ENCODE measurements at places on chromosomes 7 and 10. TPM values are rescaled to one million over a fixed set of nuclear protein-coding genes. Genes with fewer than 3 reads are reported as not detected.

DNA sequence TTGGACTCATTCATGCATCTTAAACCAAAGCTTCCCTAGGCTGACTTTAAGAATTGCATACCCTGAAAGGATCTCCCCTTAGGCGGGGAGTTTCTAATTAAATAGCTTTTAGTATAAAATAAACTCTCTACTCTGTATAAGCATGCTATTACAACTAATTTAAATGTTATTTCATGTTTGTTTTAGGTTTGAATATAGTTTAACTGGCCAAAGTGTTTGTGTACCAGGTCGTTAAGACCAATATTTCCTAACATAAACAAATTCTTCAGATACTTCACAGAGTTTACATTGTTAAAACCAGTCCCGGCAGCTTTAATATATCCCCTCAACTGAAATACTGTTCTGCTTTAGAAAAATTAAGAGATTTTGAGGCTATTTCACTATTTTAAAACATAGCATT is 2.3 kb downstream of the GLI3 start:
- H3K4me3 ChIP-seq = peak overlapping the region; percentile 78
- H3K27ac ChIP-seq = no peak overlapping the region
- H3K4me1 ChIP-seq = peaks cover 18% of the 10 kb centered on the region

DNA sequence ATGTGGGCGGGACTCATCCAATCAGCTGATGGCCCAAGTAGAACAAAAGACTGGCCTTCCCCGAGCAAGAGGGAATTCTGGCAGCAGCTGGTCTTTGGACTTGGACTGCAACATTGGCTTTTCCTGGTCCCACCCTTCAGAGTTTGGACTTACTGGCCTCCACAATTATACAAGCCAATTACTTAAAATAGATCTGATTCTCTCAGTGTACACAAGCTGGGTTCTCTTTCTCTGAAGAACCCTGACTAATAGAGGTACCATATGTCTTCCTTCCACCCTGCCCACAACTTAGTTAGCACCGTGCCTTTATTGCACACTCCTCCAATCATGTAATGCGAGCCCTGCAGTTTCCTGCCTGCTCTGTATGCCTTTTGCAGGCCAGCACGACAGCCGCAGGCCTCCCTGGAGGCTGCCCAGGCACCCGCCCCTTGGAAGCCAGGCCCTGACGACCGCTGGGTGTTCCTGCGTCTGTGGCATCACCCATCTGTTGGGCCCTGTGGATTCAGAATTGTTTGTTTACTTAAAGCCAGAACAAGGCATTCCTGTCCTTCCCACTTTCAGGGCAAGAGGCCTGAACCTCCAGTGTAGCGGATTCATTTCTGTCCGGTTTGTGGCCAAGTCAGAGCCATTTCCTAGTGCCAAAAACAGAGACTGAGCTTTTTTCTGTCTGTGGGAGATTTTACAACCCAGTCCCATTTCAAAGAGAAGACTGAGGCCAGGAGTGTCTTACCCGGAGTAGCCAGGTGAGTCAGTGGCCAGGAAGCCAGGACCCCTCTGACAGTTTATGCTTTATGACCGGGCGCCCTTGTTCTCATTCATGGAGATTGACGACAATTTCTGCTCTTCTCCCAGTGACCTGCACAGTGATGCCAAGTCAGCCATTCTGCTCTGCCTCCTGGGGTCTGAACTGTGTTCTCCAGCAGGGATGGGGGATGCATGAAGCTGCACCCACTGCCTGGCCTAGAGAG is 968 bp upstream of the INMT start:
- peak overlapping the region; percentile 83 for H3K27ac ChIP-seq
- H3K27me3 ChIP-seq = no peaks in the 10 kb centered on the region
- H3K36me3 ChIP-seq = peaks cover 12% of the 10 kb centered on the region
- H3K4me1 ChIP-seq = peaks cover 25% of the 10 kb centered on the region

DNA sequence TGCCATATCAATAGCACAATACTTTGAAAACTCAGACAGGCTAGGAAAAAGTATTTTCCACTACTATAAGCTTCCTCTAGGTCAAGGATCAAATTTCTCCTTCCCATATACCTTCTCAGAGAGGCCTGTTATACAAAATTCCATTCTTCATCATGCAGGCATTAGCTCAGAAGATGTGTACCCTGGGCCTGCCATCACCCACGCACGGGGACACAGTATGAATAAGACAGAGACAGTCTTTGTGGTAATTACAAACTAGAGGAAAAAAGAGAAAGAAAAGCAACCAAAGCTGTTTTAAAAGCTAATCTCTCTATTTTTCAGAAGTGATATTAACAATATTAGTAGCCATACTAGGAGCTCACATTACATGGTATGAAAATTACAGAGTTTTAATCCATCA is 236.8 kb upstream of the AOAH start:
- H3K4me3 ChIP-seq = no peak overlapping the region
- no peaks in the 10 kb centered on the region for H3K4me1 ChIP-seq
- DNase-seq = no peak
- no peaks in the 10 kb centered on the region for H3K27me3 ChIP-seq
- H3K27ac ChIP-seq = no peak overlapping the region

- no peaks in the 10 kb centered on the region for H3K36me3 ChIP-seq
- no peaks in the 10 kb centered on the region for H3K4me1 ChIP-seq
- H3K27me3 ChIP-seq = no peaks in the 10 kb centered on the region
- no peak overlapping the region for H3K4me3 ChIP-seq
- no peak overlapping the region for H3K27ac ChIP-seq
Observed at GRCh38 chr10:52949899-52950298, 177.3 kb upstream of the MBL2 start.

DNA sequence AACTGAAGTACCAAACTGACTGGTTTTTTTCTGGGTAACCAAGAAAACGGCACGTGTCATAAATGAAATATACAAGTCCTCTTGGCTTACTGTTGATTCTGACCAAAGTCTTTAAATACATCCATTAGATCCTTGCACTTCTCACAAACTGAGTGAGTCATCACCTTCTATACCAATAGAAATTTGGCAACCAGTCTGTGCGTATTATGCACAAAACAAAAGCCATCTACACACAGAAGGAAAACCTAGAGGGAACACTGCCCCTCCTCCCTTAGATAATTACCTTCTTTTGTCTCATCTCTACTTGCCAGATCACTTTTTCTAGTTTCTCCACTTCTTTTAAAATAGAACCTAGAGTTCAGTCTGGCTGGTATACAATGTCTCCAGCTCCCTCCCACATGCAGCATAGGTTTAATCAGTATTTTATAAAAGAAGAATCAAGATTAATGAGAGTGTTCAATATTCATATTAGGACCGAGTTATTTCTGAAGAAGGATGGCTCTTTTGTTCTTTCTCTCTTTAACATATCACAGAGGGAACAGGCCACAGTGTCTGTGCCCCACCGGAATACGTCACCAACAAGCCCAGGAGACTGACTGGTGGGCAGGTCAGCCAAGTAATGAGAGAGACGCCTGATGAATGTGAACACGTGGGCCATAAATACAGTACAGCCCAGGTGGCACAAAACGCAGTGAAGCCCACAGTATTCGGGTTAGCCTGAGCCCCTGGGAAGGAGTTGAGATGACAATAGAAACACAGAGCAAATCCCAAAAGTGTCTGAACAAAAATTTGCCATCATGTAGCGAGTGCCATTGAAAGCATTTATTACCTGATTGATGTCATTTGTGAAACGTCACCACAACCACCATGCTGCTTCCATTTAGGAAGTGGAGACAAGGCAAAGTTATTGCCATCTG is 91.3 kb downstream of the KIAA1549 start:
- no peaks in the 10 kb centered on the region for H3K36me3 ChIP-seq
- no peaks in the 10 kb centered on the region for H3K4me1 ChIP-seq
- H3K27me3 ChIP-seq = no peaks in the 10 kb centered on the region
- H3K27ac ChIP-seq = no peak overlapping the region
- H3K4me3 ChIP-seq = no peak overlapping the region

GRCh38 chr7:74121401-74122249 is 38.0 kb downstream of the LIMK1 start:
- no peak overlapping the region for H3K4me3 ChIP-seq
- H3K27ac ChIP-seq = no peak overlapping the region

GRCh38 chr7:20030915-20031362 is 186.2 kb downstream of the MACC1 start:
- no peaks in the 10 kb centered on the region for H3K4me1 ChIP-seq
- no peaks in the 10 kb centered on the region for H3K36me3 ChIP-seq
- H3K27ac ChIP-seq = no peak overlapping the region
- no peaks in the 10 kb centered on the region for H3K27me3 ChIP-seq

- H3K4me3 ChIP-seq = no peak overlapping the region
- no peaks in the 10 kb centered on the region for H3K4me1 ChIP-seq
- no peak overlapping the region for H3K27ac ChIP-seq
Observed at GRCh38 chr10:114499116-114499515, 94.8 kb upstream of the AFAP1L2 start.

MMP21 gene
- total RNA-seq = 0.26 TPM

- no peak overlapping the region for H3K27ac ChIP-seq
- no peak for DNase-seq
- no peaks in the 10 kb centered on the region for H3K27me3 ChIP-seq
Observed at GRCh38 chr7:6315746-6316145, 43.3 kb upstream of the CYTH3 start.

- peaks cover 7% of the 10 kb centered on the region for H3K36me3 ChIP-seq
- no peaks in the 10 kb centered on the region for H3K27me3 ChIP-seq
- no peak for DNase-seq
- no peak overlapping the region for H3K27ac ChIP-seq
- no peak overlapping the region for H3K4me3 ChIP-seq
- no peaks in the 10 kb centered on the region for H3K4me1 ChIP-seq
Observed at GRCh38 chr10:5904227-5904626, 14.2 kb downstream of the FBH1 start.

SAP25 gene
- not detected for total RNA-seq

NEURL1 gene
- total RNA-seq = not detected

DNA sequence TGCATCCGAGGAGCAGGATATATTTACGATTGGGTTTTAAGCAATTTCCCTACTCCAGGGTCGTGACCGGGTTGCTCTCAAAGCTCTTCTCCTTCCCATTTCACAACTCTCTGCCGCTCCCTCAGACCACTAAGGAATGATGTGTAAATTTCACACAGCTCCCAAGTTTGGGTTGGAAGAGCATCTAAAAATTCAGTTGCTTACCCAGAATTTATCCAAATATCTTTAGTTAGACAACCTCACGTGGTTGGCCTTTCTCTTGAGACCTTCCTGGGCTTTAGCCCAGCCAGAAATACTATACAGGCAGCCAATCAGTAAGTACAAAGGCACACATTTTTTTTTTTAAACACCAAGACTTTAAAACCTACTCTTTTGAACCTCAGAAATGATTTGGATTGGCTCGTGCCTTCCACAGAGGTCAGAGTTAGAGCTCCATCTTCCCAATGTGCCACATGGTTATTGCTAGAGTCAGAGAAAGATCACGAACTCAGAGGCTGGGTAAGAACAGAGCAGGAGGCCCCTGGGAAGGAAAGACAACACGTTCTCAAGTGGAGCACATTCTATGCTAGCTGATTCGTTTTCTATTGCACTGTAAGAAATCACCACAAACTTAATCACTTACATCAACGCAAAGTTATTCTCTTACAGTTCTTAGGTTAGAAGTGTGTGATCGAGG is 335.4 kb upstream of the MGMT start:
- DNase-seq = no peak
- H3K4me3 ChIP-seq = no peak overlapping the region
- no peaks in the 10 kb centered on the region for H3K27me3 ChIP-seq
- no peaks in the 10 kb centered on the region for H3K36me3 ChIP-seq
- H3K27ac ChIP-seq = no peak overlapping the region

GRCh38 chr7:106609416-106609815 is 51.5 kb downstream of the CCDC71L start:
- H3K36me3 ChIP-seq = no peaks in the 10 kb centered on the region
- peaks cover 11% of the 10 kb centered on the region for H3K4me1 ChIP-seq
- H3K27me3 ChIP-seq = no peaks in the 10 kb centered on the region
- peak; percentile 88 for DNase-seq
- H3K27ac ChIP-seq = peak overlapping the region; percentile 30
- no peak overlapping the region for H3K4me3 ChIP-seq

AHCYL2 gene
- total RNA-seq = 7.4 TPM

- no peak overlapping the region for H3K27ac ChIP-seq
- no peaks in the 10 kb centered on the region for H3K27me3 ChIP-seq
- peaks cover 43% of the 10 kb centered on the region for H3K4me1 ChIP-seq
Observed at GRCh38 chr10:72323771-72324191, 30.9 kb downstream of the DNAJB12 start.

- no peak for DNase-seq
- H3K27ac ChIP-seq = no peak overlapping the region
- no peak overlapping the region for H3K4me3 ChIP-seq
- no peaks in the 10 kb centered on the region for H3K36me3 ChIP-seq
- H3K27me3 ChIP-seq = no peaks in the 10 kb centered on the region
Observed at GRCh38 chr7:144575456-144575855, 172.0 kb upstream of the NOBOX start.

DNA sequence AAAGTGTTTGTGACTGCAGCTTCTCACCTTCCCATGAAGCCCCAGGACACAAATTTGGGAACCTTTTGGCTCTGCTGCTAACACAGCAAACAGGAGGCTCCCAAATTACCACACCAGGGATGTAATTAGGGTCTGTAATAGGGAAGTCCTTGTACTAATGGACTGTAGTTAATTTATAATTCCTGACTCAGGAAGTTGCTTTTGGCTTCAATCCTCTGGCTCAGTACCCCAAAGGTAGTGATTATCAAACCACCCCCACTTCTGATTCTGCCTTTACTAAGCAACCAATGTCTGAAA is 3.8 kb upstream of the MALSU1 start:
- no peaks in the 10 kb centered on the region for H3K27me3 ChIP-seq
- H3K36me3 ChIP-seq = no peaks in the 10 kb centered on the region

DNA sequence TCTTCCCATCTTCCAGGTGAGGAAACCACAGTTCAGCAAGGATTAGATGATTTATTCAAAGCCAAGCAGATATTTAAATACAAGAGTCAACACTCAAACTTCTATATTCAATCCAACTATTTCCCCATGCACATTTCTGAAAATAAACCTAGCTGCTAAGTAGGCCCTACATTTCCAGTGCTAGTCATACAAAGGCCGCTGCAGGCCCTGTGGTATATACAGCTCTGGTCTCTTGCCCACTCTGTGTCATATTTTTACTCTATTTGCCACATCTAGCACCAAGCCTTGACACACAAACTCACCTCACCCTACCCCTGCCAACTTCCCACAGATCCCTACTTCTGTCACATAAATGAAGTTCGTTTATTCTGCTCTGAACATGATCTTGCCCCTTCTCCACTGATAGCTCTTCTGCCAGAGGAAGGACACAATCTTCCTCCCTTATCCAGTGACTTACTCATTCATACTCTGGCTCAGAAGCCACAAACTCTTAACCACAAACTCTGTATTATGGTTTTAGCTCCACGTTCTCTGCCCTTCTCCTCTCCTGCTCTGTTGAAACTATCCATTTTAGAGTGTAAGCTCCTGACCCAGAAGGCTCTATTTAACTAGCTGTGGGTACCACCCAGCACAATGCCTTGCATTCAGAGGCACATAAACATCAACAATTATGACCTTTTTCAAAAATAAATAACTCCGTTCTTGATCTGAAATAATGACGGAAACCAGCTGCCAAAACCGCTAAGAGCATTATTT is 180.7 kb downstream of the CPEB3 start:
- peak; percentile 80 for DNase-seq
- no peak overlapping the region for H3K4me3 ChIP-seq
- no peak overlapping the region for H3K27ac ChIP-seq
- no peaks in the 10 kb centered on the region for H3K27me3 ChIP-seq
- no peaks in the 10 kb centered on the region for H3K36me3 ChIP-seq
- H3K4me1 ChIP-seq = peaks cover 2% of the 10 kb centered on the region

INPP5F gene
- 18.5 TPM for total RNA-seq

SVOPL gene
- total RNA-seq = not detected

GRCh38 chr7:32204361-32205018 is 134.3 kb upstream of the PDE1C start:
- H3K4me1 ChIP-seq = peaks cover 2% of the 10 kb centered on the region
- DNase-seq = peak; percentile 73
- H3K27me3 ChIP-seq = no peaks in the 10 kb centered on the region
- no peak overlapping the region for H3K4me3 ChIP-seq

- no peak overlapping the region for H3K27ac ChIP-seq
- no peaks in the 10 kb centered on the region for H3K4me1 ChIP-seq
- no peak overlapping the region for H3K4me3 ChIP-seq
- peak; percentile 25 for DNase-seq
Observed at GRCh38 chr10:8365935-8366911, 311.7 kb downstream of the GATA3 start.
